Hippocampal formation (tissue), 2 donors: ENCODE measurements at places on chromosomes 11 and 22.

DNA sequence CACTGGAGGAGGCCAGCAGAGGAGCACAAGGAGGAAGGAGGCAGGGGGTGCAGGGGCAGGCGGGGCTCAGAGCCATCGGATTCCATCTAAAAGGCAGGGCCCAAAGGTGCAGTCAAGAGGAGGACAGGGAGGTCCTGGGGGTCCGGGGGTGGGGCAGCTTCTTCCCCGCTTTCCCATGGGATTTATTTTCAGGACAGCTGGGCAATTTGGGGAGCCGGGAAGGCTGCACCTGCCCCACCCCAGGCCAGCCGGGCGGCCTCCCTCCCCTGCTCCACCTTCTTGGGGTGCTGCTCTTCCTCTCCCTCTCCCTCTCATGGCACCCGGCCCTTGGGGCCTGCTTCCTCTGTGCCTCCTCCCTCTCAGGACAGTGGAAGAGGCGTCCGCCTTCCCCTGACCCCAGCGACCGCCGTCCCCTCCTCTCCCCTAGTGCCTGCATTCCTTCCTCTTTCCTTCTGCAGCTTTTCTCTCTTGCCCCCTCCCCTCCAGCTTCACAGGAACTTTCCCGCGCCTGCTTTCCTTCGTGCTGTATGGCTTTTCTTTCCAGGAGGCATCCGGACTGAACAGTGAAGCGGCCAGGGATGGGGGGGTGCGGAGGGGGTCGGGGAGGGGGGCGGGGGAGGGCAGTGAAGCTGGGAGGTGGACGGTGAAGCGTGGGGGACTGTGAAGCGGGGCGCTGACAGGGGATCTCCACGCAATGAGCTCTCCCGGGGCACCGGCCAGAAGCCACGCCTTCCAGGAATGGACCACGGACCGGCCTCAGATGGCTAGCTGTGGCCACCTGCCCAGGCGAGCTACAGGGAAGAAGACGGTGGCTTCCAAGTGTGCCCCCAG lies 26.9 kb downstream of the APOBEC3H start:
- DNase-seq: no peak

DNA sequence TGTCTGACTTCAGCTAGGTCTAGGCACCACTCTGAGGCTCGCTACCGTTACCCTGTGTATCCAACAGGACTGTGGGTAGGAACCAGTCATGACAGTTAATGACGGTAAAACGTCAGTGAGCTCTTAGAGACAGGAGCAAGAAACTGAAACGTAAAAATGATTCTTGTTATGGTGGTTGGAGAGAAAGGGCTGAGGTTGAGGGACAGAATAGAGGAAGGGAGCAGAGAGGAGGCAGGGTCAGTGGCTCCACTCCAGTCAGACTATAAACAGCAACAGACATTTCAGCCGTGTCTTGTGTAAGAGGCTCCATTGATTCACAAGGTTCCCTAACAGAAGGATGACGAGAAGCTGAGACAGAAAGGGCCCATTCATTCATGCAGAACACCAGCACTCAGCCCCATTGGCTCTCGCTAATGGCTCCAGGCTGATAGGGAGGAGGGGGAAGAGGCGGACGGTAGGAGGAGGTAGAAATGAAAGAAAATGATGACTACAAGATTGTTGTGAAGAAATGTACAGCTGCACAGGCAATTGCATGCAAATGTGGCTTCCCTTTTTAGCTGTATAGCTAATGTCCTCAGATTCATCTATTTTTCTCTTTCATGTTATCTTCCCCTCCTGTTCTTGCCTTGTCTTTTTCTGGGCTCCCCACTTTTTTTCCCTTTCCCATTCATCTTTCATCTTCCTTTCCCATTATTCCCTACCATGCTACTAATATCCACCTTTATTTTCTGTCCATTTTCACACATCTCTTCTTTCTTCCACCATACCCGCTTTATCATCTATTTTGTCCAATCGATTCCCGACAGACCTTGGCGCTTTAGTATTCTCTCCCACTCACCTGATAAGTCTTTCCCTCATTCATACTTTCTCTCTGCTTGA lies 34.3 kb downstream of the ETS1 start:
- DNase-seq: peak; percentile 91

DNA sequence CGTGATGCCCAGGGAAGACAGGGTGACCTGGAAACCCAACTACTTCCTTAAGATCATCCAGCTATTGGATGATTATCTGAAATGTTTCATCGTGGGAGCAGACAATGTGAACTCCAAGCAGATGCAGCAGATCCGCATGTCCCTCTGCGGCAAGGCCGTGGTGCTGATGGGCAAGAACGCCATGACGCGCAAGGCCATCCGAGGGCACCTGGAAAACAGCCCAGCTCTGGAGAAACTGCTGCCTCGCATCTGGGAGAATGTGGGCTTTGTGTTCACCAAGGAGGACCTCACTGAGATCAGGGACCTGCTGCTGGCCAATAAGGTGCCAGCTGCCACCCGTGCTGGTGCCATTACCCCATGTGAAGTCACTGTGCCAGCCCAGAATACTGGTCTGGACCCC lies 43.5 kb upstream of the DAGLA start:
- DNase-seq: no peak

DNA sequence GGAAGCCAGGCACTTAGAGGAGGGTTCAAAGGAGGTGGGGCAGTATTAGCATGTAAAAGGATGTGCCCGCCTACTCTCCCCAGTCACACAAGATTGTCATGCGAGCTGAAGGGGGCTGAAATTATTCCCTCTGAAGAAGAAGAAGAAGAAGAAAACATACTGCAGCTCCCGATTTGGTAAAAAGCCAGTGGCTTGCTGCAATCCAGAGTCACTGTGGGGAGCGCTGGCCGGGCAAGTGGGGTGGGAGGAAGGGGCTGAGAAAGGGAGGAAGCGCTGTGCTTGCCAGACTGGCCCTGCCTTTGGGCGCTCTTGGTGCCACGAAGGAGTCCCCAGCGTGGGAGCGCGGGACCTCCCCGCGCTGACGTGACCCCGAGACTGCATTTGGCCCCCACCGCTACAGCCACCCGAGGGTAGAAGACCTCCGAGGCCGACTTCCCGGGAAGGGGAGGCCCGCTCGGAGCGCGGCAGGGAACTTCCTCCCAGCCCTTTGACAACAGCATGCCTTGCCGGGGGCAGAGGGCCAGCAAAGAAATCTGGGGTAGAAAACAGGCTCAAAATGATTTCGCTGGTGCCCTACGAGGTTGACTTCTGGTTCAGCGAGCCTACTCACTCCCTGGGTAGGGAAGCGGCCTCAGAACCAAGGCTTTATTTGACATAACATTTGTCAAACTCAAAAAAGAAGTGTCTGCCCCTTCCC lies 906.3 kb downstream of the DLG2 start:
- no peak for DNase-seq

- DNase-seq: no peak
Observed at GRCh38 chr11:28756977-28757376, 648.8 kb downstream of the METTL15 start.

GRCh38 chr22:39364714-39365491 lies 15.1 kb downstream of the SYNGR1 start:
- no peak for DNase-seq

GRCh38 chr11:11946180-11946579 lies 62.2 kb downstream of the DKK3 start:
- no peak for DNase-seq

DNA sequence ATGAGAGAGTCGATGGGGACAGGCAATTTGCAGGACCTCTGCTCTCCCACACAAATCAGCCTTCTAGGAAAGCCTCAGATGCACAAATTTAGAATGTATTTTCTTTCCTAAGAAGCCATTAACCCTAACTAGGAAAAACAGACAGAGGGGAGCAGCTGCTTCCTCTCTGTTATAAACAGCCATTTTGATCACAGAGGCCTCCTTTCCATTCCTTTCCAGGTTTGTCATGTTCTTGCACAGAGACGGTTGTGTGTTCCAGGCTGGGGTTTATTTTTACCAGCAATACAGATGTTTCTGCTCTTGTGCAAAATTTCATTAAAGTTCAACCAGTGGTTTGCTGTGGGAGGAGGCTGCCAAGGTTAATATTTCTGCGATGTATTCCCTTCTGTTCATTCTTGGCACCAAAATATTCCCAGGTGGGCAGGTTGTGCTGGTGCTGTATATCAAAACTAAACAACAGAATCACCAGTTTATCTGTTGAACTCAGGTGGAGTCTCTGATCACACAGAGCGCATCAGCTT lies 90.2 kb downstream of the NAV2 start:
- no peak for DNase-seq

GRCh38 chr22:46262449-46263215 lies 511 bp downstream of the PKDREJ start:
- DNase-seq: no peak

DNA sequence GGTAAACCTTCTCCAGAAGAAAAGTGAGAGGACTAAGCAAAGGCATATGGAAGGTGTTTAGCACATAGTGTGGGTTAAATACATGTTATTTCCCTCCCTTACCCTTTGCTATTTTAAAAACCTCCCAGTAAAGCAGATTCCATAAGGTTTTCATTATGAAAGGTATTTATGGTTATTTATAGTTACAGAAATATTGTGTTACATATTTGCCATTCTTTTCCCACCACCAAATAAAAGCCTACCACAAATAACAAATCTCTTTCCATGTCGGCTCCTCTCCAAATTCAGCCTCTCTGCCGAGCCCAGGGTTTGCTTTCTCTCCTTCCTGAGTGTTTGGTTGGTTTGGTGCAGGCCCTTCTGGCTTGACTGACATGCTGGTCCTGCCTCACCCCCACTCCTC lies 64.4 kb downstream of the INSC start:
- no peak for DNase-seq

- DNase-seq: no peak
Observed at GRCh38 chr11:62344210-62344609, 7.0 kb downstream of the ASRGL1 start.

DNA sequence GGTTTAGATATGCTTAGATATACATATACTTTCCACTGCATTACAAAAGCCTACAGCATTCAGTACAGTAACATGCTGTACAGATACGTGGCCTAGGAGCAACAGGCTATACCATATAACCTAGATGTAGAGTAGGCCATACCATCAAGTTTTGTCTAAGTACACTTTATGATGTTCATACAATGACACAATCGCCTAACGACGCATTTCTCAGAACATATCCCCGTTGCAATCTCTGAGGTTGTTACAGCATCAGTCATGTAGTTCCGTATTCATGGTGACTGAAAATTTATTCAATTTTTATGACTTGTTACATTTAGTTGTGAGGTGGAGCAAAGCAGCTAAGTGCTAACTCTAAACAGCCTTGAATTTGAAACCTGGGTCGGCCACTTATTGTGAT lies 6.7 kb downstream of the ZBTB44 start:
- DNase-seq: no peak
